Esophagus squamous epithelium (tissue), 5 donors: ENCODE measurements at places on chromosomes 5 and 9.

DNA sequence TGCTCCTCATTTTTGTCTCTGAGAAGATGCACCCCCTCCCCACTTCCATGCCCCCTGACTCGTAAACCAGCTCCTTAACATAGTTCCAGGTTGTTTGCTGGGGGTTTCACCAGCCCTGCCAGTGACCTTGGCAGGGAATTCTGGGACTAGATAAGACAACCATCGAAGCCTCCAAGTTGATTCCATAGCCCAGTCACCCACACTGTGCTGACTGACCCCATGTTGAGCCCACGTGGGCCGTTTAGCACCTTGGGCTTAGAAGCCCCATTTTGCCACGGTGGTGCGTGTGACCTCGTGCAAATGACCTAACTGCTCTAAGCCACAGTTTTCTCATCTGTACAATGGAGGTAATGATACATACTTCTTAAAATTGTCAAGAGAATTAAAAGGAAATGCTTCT lies 24.6 kb downstream of the PSAT1 start:
- no peak for DNase-seq

GRCh38 chr9:137606005-137606621 lies 627 bp downstream of the ARRDC1 start:
- DNase-seq, result no peak

DNA sequence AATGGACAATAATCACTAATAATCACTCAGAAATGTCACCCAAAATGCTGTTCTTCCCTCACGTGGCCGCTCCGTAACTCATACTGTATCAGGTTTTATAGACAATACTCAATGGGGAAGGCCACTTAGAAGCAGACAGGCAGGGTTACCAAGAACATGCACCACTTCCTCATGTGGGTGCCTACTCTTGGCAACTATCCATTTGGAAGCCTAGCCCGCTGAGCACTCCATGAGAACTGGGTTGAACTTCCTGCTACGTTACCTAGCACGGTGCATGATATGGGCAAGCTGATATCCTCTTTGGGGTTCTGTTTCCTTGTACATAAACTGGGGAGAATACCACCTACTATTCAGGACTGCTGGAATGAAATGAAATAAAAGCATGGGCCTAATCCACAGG lies 14.3 kb downstream of the DAP start:
- DNase-seq, result no peak

DNA sequence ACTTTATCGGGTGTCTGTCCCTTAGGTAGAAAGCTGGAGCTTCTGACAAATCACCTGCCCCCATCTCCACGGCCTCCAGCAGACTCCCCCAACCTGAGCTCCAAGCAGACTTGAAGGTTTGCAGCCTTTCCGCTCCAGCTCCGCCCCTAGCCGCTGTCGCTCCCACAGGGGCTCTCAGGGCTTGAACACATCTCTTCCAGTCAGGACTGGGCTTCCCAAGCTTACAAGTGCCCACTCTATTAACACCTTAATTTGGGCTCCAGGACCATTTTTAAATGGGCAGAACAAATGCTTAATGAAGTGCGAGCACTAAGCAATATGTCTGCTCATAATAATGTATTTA lies 17.2 kb upstream of the SLC25A51 start:
- no peak for DNase-seq

GRCh38 chr9:5670079-5670478 lies 41.2 kb downstream of the RIC1 start:
- DNase-seq, result no peak

DNA sequence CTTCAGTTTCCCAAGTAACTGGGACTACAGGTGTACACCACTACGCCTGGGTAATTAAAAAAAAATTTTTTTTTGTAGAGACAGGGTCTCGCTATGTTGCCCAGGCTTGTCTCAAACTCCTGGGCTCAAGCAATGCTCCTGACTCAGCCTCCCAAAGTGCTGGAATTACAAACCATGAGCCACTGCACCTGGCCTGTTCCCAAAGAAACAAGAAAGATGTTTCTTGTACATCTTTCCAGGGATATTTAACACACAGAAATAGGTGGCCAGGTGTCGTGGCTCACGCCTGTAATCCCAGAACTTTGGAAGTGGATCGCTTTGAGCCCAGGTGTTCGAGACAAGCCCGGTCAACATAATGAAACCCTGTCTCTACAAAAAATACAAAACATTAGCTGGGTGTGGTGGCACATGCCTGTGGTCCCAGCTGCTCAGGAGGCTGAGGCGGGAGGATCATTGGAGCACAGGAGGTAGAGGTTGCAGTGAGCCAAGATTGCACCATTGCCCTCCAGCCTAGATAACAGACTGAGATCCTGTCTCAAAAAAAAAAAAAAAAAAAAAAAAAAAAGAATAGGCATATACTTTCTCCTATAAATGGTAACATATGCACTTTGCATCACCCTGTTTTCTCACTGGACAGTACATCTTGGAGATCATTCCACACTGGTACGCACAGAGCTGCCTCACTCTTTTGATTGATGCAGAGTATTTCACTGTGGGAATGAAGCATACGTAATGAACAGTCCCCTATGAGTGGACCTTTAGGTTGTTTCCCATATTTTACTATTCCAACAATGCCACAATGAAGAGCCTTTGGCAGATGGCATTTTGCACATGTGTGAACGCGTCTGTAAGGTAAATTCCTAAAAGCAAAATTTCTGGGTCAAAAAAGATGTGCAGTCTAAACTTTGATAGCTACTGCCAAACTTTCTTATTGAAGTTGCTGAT lies 2.0 kb upstream of the GRHPR start:
- no peak for DNase-seq

DNA sequence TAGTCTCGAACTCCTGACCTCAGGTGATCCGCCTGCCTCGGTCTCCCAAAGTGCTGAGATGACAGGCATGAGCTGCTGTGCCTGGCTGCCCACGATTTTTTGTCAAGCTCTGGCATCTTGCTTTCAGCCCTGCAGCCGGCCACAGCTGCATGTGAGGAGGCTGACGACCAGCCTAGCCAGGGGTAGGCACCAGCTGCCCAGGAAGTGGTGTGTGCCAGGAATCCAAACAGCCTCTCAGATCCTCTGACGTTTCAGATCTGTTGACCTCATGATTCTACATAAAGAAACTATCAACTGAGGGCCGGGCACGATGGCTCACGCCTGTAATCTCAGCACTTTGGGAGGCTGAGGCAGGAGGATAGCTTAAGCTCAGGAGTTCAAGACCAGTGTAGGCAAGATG lies 19.0 kb downstream of the DYNC2I2 start:
- no peak for DNase-seq

GRCh38 chr9:37921546-37922300 lies 17.8 kb upstream of the SLC25A51 start:
- DNase-seq, result no peak

DNA sequence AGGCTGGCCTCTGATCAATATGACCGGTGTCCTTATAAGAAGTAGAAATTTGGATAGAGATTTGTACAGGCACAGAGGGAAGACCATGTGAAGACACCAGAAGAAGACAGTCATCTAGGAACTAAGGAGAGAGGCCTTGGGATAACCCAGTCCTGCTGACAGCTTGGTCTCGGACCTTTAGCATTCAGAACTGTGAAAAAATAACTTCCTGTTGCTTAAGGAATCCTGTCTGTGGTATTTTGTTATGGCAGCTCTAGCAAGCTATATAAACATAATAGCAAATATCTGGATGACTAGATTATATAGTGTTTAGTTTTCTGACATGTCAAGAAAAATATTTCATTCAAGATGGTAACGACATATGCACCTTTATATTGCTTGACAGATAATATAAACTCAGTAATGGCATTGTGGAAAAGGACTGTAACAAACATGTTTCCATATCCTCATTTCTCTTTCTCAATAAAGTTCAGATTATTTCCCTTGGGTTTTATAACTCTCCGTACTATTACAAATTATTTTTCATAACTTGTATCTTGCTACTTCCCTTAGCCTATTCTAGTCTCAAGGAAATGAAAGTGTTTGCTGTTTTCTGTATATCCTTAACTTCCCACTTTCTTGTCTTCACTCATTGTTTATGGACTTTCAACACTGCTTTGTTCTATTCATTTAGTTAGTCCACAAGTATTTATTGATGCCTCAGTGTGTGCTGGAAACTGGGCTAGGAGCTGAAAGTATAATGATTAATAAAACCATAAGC lies 62.4 kb downstream of the KIAA1958 start:
- no peak for DNase-seq

DNA sequence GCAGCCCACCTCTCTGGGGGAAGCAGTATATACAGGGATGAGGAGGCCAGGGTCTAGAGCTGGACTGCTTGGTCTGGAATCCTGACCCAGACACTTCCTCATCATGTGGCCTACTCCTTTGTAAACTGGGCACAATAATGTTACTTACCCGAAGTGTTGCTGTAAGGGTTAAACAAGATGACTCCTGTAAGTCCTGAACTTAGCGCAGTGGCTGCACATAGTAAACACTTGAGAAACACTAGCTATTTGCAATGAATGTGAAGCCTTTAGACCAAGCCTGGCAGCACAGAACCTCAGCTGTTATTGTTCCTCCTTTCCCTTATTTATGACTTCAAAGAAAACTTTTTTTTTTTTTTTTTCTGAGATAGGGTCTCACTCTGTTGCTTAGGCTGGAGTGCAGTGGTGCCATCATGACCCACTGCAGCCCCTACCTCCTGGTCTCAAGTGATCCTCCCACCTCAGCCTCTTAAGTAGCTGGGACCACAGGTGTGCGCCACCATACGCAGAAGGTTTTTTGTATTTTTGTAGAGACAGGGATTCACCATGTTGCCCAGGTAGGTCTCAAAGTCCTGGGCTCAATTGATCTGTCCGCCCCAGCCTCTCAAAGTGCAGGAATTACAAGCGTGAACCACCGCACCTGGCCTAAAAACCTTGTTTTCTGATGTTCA lies 96.2 kb upstream of the IL6ST start:
- no peak for DNase-seq

DNA sequence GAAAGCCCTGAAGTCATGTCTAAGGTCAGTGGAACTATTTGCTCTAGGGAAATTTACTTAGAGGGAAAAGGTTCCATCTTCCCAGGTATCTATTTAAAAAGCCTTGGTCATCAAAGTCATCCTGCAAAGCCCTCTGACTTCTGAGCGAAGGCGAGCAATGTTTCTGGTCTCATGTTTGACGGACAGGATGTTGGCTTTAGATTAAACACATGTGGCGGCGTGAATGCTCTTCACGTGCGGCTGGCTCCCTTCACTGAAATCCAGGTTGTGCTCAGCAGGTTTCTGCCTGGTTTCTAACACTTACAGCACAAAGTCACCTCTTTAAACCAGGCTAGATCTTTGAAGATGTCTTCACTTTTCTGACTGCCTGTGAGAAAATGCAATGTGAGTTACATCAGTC lies 5.7 kb upstream of the ZBTB34 start:
- DNase-seq, result no peak

DNA sequence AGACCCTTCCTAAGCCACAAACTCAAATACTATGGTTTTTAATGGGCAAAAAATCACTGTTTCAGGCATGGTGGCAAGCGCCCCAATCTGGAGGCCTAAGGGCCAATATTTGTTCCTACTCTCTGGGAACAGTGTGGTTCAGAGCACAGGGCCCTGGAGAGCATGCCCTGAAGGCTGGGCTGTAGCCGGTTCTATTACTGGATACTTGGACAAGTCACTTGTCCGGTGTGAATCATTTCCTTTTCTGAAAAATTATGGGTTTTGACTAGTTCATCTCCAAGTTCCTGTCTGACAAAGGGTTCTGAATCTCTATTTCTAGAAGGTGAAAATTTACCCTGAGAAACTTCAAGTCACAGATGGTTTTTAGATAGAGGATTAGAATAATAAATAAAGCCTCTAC lies 75.0 kb downstream of the OTULIN start:
- no peak for DNase-seq

DNA sequence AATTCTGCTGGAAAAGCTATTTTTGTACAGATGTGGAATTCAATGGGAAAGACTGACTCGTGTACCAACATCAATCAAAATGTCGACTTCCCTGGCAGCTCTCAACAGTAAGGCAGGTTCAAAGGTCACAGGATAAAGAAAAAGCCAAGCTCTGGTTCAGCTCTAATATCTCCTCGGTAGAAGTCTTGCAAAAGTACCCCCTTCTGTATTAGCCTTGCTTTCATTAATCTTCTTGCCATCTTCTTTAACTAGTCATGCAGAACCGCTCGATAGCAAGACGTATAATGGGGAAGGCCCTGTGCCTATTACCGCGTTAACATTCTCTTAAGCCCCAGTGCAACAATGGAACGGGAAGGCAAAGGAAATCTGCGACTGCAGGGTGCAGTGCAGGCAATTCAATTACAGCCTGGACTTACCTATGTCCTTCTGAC lies 201.2 kb downstream of the GAPVD1 start:
- DNase-seq, result no peak

DNA sequence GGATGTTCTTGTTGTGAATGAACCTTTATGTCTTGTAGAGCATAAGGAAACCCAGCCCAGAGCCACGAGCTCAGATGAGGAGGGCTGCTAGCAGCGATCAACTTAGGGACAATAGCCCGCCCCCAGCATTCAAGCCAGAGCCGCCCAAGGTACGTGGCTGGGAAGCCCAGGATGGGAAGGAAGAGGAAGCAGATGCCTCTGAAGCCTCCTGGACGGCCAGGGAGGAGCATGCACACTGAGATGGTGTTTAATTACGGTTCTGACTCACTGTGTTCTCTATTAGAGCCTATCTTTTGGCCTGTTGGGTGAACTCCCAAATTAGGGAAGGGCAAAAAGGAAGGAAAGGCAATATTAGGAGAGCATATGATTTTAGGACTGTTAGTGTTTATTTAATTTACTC lies 75.3 kb downstream of the TJP2 start:
- no peak for DNase-seq

GRCh38 chr9:109037946-109038715 lies 24.8 kb upstream of the CTNNAL1 start:
- DNase-seq, result no peak

- DNase-seq, result no peak
Observed at GRCh38 chr9:104879555-104880309, 48.2 kb downstream of the ABCA1 start.

DNA sequence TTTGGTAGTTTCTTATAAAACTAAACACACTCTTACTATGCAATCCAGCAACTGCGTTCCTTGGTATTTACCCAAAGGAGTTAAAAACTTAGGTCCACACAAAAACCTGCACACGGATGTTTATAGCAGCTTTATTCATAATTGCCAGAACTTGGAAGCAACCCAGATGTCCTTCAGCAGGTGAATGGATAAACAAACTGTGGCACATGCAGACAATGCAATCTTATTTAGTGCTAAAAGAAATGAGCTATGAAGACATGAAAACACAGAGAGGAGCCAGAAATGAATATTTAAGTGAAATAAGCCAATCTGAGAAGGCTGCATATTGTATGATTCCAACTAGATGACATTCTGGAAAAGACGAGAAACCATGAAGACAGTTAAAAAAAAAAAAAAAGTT lies 10.7 kb downstream of the WNK2 start:
- no peak for DNase-seq

DNA sequence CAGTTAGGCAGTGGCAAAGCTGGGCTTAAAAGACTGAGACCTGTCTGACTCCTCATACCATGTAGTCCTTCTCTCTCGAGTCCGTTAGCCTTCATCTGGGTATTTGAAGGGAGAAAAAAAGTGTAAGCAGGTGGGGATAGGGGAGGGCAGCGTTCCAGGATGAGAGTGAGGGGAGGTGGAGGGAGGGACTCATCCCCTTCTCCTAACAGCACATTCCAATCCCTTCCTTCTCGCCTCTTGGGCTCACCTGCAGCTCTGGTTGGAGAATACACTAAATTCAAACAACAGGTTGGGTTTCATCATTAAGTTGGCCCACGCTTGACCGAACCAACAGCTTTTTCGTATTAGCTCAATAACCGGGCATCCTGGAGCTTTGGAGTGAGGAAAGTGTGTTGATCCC lies 3.6 kb downstream of the NEURL1B start:
- DNase-seq, result no peak
